ENCODE measurements at places on chromosomes 3 and 15. TPM values are rescaled to one million over a fixed set of nuclear protein-coding genes. Genes with fewer than 3 reads are reported as not detected.

TGM5 gene
- total RNA-seq = not detected

PLOD2 gene
- total RNA-seq = 34.6 TPM

CELSR3 gene
- total RNA-seq = 1.2 TPM

AHSG gene
- total RNA-seq = 4.9 TPM

TMEM115 gene
- total RNA-seq = 17.3 TPM

P2RY12 gene
- not detected for total RNA-seq

ACOX2 gene
- total RNA-seq = 7.2 TPM

C15orf39 gene
- 28.9 TPM for total RNA-seq

SNX1 gene
- total RNA-seq = 94.5 TPM

RHOV gene
- 1.6 TPM for total RNA-seq

RETNLB gene
- total RNA-seq = not detected

PYGO1 gene
- total RNA-seq = 6.8 TPM

CASR gene
- not detected for total RNA-seq

THRB gene
- 0.22 TPM for total RNA-seq

ANKRD63 gene
- 2.5 TPM for total RNA-seq

MASP1 gene
- total RNA-seq = not detected

GOLGA8O gene
- total RNA-seq = not detected

KLHL40 gene
- total RNA-seq = not detected

PCOLCE2 gene
- 6.4 TPM for total RNA-seq

TJP1 gene
- total RNA-seq = 42.9 TPM

ERICH6 gene
- 0.24 TPM for total RNA-seq

PIERCE2 gene
- 0.86 TPM for total RNA-seq

ROBO1 gene
- total RNA-seq = 67.6 TPM

DUOX1 gene
- 1.4 TPM for total RNA-seq

OIP5 gene
- 31.0 TPM for total RNA-seq

MAP6D1 gene
- 5.0 TPM for total RNA-seq

TEX55 gene
- not detected for total RNA-seq

RLBP1 gene
- not detected for total RNA-seq

GPR176 gene
- 5.6 TPM for total RNA-seq

GOLGA6A gene
- not detected for total RNA-seq

SLC2A2 gene
- total RNA-seq = not detected

Measured in A673 (cell line).